ENCODE measurements at places on chromosomes 2 and 18.
A peak's percentile ranks its signal among the peaks of the same experiment; 100 is the strongest.

GRCh38 chr2:202608142-202608852, 26.5 kb upstream of the FAM117B start:
- no peak for DNase-seq

GRCh38 chr2:237451643-237452469, 35.2 kb upstream of the MLPH start:
- no peak for DNase-seq

GRCh38 chr2:223621901-223622300, 19.7 kb upstream of the SCG2 start:
- no peak for DNase-seq

- no peak for DNase-seq
Measured at GRCh38 chr2:54722641-54723040, 821 bp upstream of the EML6 start.

- DNase-seq = no peak
Measured at GRCh38 chr2:69390471-69390870, 3.4 kb upstream of the GFPT1 start.

- peak; percentile 64 for DNase-seq
Measured at GRCh38 chr2:197205585-197206215, 104.9 kb downstream of the ANKRD44 start.

GRCh38 chr2:71419145-71419544, 34.2 kb upstream of the DYSF start:
- no peak for DNase-seq

DNA sequence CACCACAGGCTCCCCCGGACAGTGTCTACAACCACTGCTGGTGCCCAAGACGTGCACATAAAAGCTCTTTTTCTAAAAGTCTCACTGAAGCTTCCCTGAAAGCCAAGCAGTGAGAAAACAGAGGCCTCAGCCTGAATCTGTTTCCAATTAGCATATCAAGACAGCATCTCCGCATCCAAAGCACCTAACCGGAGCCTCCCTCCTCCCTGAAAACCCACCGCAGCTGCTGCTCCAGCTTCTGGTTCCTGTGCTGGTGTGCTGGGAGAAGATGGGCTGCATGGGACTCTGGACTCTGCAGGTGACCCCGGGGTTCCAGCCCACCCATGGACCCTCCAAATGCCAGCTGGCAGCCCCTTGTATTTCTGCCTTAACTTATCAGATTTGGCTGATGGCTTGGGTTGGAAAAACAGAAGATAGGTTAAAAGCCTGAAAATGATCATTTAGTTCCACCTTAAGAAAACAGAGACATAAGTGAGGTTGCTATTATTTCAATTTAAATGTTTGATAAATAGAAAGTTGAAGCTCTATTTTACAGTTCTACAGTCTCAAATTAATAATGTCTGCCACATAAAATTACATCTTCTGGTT, 103.3 kb downstream of the TMEM18 start:
- DNase-seq = no peak

- no peak for DNase-seq
Measured at GRCh38 chr2:235595422-235596010, 101.7 kb downstream of the AGAP1 start.

GRCh38 chr18:22447792-22448191, 30.1 kb upstream of the CTAGE1 start:
- DNase-seq = no peak

GRCh38 chr2:219997341-219997851, 370.0 kb downstream of the SLC4A3 start:
- DNase-seq = no peak
